ENCODE measurements at places on chromosomes 12 and 14.

DNA sequence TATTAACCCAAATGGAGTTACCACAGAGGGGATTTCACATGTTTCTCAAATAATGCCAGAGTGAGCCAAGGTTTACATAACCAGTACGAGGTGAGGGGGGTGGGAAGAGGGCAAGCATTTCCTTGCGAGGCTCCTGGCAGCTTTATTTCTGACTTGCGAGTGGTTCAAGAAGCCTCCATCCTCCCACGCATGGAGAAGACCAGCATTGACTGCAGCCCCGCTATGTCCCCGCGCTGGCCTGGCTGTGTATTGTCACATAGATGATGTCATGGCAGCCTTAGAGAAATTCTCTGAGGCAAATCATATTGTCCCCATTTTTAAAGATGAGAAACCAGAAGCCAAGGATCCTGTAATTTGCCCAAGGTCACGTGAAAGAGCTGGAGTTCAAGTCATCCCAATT lies 188.2 kb downstream of the CACNA1C start:
- no peak for DNase-seq

GRCh38 chr12:12406762-12407161 lies 49.9 kb downstream of the BORCS5 start:
- DNase-seq = no peak

- DNase-seq = no peak
Measured at GRCh38 chr12:131499864-131500190, 211.1 kb upstream of the SFSWAP start.

- no peak for DNase-seq
Measured at GRCh38 chr14:96508900-96509299, 6.7 kb downstream of the PAPOLA start.

GRCh38 chr14:49999146-49999761 lies 106.4 kb downstream of the ARF6 start:
- DNase-seq = peak; percentile 86

GRCh38 chr12:50612882-50613281 lies 108.1 kb downstream of the DIP2B start:
- no peak for DNase-seq

DNA sequence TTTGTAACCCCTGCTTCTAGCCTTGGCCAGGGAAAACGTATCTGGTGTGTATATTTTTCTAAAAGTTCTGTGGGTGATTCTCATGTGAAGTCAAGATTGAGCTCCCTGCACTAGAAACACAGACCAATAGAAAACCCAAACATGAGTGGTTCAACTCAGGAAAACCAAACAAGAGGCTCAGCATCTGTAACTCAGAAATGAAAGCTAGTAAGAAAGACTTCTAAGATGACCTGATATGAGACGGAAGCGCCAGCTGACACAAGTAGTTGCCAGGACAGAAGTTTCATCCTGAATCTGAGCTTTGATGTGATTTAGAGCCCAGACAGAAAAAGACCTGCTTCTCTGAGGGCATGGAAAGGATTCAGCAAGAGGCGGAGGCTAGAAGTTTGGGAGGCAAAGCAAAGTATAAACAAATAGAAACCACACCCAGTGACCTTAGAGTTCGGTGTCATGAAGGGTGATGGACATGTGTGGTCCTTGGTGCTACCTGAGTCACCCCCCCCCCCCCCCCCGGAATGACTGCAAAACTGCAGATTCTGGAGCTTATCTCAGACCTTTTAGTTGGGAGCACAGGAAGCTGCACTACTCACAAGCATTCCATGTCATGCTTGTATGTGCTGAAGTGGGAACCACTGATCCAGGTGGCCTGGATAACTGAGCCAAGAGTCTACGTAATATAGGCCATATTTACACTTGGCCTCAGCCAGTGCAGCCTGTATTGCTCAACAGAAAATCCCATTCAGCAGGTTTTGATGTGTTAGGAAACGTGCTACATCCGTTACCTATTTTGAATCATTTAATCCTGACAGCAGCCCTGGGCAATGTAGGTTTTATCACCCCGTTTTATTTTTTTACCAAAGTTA lies 191.3 kb downstream of the ANO6 start:
- DNase-seq = no peak

DNA sequence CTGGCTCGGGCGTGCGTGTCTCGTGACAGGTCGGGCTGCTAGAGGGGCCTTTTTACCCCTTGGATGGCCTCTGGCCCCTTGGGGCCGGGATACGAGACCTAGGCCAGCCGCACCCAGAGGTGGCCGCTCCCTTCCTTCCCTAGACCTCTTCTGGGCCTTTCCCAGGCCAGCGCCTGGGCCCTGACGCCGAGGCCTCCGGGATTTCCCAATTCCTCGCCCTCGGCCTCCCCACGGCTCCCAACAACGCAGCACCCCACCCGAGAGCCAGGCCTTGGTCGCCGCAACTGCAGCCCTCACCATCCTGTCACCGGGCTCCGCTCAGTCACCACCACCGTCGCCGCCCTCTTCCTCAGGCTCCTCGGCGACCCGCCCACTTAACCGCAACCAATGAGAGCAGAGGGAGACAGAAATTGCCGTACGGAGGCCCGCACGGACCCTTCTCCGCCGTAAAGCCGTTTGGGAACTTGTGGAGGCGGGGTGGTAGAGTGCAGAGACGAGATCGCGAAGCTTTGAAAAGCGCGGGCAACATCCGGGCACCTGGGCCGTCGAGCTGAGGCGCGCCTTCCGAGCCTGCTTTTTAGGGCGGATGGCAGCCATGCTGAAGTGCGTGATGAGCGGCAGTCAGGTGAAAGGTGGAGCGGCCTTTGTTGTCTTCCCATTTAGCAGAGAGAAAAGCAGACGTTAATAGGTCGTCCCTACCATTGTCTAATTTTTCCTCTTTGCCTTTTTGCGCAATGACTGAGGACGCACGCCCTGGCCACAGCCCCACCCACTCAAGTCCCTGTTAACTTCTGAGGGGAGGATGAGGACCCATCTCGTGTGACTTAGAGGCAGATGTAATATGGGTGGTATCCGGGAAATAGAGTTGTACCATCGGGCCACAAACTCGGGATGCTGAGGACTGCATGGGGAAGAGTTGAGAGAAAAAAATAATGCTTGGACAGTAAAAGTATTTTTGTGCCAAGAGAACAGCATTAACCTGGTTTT lies at the start of the genes RAD9B and VPS29:
Gene RAD9B (plus strand): TSS at position 580 of the 987 bp plus-strand sequence. CDS start 7 bp downstream, at position 587.
Gene VPS29 (minus strand): TSS at position 360 of the 987 bp plus-strand sequence. CDS start 60 bp downstream, at position 300.
- DNase-seq = peak; percentile 98

GRCh38 chr12:58711974-58712373 lies 208.3 kb downstream of the LRIG3 start:
- DNase-seq = no peak

- DNase-seq = no peak
Measured at GRCh38 chr14:23164250-23164649, 19.2 kb downstream of the SLC7A8 start.

- DNase-seq = no peak
Measured at GRCh38 chr12:60035835-60036234, 440.0 kb downstream of the SLC16A7 start.

DNA sequence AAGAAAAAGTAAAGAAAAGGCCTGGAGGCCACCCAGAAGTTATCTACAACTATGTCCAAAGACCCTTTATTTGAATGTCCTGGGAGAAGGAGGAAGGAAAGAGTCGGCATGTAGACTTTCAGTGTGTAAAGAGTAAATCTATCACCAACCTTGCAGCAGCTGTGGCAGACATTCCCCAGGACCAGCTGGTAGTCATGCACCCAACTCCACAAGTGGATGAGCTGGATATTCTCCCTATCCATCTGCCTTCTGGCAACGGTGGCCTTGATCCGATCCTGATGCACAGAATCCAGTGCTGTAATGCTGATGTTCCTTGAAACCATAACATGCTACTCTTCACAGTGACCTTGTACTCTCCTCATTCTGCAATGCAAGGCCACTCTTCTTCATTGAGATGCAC lies 27.3 kb downstream of the KRT76 start:
- DNase-seq = no peak

GRCh38 chr14:24630087-24630871 lies 3.7 kb downstream of the GZMB start:
- no peak for DNase-seq

DNA sequence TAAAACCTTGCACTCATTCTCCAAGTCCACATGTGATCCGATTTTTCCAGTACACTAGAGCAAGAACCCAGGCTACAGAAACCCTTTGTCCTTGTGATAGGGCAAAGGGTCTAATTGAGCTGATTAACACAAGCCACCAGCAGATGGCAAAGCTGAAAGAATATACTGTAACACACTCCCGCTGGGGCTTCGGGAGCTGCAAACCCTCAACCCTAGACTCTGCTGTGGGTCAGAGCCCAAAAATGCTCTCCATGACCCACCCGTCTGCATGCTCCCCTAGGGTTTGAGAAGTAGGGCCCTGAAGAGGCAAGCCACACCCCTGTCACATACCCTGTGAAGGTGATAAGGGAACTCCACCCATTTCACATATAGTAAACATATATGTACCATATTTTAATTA lies 33.6 kb upstream of the PCNX1 start:
- DNase-seq = peak; percentile 21

- peak; percentile 49 for DNase-seq
Measured at GRCh38 chr14:92897922-92898565, 24.9 kb upstream of the CHGA start.

DNA sequence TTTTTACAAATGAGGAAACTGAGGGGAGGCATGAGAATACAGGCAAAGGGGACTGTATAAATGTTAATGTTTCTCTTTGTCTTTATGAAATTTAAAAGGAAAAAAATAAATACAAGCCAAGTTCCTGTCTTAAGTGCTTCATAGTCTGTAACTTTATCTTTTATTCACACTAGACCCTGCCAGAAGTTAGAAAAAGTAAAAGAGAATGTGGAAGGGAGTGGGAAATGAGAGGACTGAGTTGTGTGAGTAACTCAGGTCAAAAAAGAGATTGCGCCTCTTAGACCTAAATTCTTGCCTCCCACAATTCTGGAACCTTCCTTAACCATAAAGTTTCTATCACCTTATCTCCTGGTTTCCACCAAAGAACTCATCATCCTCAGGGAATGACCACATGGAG lies 141.1 kb downstream of the KICS2 start:
- DNase-seq = no peak

- no peak for DNase-seq
Measured at GRCh38 chr12:91154131-91154530, 28.5 kb downstream of the DCN start.

DNA sequence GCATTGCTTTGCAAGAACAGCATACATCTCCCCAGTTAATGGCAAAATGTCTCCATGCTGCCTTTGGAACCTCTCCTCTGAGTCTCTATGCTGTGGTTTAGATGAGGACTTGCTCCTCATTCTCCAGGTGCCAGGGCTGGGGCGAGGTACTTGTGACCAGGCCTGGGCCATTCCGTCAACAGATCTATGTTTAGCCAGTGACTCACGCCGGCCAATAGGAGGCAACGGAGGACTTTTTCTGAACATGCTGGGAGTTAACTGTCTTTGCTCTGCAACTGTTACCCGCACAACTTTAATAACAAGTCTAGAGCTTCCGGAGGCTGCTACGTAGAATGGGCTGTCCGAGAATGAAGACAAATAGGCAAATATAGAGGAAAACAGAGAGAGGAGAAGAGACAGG lies 214.2 kb downstream of the GLT1D1 start:
- DNase-seq = no peak

DNA sequence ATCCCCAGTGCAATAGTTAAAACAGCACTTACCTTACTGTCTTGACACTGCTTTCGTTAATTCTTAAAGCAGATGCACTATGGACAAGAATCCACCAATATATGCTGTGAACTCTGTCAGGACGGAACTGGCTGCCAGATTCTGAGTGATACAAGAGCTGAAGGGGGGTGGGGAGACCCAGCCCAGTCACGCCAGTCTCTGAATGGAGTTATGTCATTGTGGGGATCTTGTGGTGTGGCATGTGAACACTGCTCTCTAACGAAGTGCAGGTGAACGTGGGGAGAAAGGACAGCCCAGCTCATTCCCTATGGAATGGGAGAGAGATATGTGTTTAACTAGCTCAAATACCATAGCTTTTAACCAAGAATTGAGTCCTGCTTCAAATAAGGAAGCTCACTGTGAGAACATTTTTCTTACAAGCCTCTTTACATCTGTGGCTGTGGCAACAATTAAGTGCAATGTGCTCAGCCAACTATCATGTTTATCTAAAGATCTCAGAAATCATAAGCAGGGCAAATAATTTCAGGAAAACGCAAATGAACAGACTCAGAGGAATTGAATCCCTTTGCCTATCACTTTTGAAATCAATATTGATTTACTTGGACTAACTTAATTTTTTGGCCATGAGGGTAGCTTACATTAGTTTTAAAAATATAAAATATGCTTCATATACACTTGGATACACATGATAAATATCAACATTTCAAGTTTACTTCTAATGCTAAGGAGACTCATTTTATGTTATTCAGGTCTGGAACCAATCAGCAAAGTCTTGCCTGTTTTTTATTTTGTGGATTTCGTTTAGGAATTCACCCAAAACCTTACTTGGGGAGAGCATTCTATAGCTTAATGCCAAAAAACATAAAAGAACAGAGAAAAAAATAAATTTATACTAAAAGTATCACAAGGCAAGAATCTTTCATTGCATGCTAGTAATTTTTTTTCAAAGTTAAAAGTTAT lies at the start of gene LUM:
Gene LUM (minus strand): TSS at position 129 of the 960 bp plus-strand sequence. CDS start 2,515 bp downstream, outside the sequence.
- no peak for DNase-seq

- DNase-seq = peak; percentile 35
Measured at GRCh38 chr12:45336331-45336730, 120.4 kb downstream of the ANO6 start.

DNA sequence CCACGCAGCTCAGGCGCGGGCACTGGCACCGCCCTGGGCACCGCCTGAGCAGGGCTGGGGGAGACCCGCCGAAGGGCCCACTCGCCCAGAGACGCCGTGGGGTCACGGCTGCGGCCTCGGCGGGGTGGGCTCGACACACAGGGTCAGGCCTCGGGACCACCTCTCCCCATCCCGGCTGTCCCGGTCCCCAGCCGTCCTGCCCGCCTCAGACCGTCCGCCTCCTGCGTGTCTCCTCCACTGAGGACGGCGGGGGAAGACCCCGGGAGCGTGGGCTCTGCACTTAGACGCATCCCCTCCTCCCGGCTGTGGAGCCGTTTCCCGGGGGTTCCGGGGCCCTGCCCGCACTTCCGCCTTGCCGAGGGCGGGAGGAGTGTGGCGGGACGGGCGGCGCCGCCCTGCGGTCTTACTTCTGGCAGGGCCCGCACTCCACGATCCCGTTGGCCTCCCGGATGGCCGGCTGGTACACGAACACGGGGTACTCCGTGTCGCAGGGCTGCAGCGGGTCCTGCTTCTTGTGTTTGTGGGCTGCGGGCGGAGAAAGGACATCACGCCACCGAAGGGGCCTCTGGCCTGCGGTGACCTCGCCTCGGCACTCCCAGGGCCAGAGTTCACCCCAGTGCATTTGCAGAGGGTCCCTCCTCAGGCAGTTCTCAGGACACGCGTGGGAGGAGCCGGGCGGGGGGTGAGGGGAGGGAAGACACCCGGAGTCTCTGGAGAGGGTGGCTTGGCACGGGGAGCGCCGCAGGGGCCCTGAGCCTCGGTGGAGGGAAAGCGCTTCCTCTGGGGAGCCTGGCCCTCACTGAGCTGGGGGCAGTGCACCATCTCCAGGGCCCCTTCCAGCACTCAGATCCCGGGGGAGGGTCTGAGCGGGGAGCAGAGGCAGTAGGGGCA lies 23.1 kb upstream of the LRTM2 start:
- peak; percentile 67 for DNase-seq

- no peak for DNase-seq
Measured at GRCh38 chr14:55092341-55092740, 36.7 kb upstream of the LGALS3 start.

GRCh38 chr12:7645395-7646177 lies 20.1 kb downstream of the APOBEC1 start:
- DNase-seq = peak; percentile 44

GRCh38 chr14:65922142-65922541 lies 509.6 kb downstream of the FUT8 start:
- no peak for DNase-seq

Measured in MV-4-11 (cell line).